ENCODE measurements at places on chromosomes 5 and 9.

DNA sequence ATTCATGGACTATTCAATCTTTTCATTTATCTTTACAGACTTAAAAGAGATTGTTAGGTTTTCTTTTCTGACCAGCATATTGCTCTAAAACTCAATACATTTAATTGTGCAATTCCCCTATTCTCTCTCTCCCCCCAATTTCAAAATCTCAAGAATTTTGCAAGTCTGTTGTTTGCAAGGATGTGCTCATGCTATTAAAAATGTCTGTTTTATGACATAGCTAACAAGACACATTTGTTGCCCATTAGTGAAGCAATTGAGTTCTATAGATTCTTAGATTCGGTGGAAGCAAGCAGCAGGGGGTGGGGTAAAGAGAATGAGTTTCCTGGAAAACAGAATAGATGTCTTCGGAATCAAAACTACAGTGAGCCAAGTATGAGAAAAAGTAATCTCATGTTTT, 8.5 kb upstream of the CSNK1A1 start:
- DNase-seq, result no peak

DNA sequence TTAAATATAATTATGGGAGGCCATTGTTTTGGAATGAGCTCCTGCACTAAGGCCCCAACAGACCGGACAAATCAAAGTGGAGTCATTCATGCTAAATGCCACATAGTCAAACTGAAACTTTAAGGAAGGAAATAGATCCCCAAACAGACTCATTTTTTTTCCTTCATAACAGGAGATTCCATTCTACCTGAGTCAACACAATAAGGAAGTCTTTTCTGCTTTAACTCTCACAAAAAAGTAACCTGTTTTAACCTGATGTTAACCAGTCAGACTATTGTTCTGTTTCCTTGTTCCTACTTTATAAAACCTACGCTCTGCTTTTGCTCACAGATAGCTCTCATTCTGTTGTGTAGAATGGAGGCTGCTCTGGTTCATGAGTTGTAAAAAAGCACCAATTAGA, 234.9 kb downstream of the YTHDC2 start:
- DNase-seq, result no peak

GRCh38 chr9:98692392-98692791, 16.3 kb downstream of the GABBR2 start:
- no peak for DNase-seq

- no peak for DNase-seq
Observed at GRCh38 chr5:135110785-135111596, 77.0 kb upstream of the PITX1 start.

GRCh38 chr9:94904806-94905205, 178.3 kb downstream of the AOPEP start:
- no peak for DNase-seq

DNA sequence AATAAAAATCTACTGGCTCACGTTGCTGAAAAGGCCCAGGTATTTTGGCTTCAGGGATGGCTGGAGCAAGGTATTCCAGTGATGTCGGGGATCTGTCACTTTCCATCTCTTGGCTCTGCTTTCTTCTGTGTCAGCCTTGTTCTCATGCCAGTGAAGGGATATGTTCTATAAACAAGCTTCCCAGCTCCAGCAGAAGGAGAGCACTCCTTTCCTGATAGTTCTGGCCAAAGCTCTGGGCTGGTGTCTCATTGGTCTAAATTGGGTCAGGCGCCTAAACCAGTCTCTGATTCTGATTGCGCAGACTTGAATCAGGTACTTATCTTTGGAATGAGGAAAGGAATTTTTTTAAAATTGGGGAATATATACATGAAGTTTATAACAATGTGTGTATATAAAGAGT, 5.1 kb downstream of the SNX30 start:
- DNase-seq, result no peak

- no peak for DNase-seq
Observed at GRCh38 chr9:100057624-100058023, 41.2 kb downstream of the ERP44 start.

Measured in erythroblast (primary cell).